Activated CD4-positive, alpha-beta T cell treated with anti-CD3 and anti-CD28 coated beads for 36 hours (primary cell): ENCODE measurements at places on chromosomes 6 and 20. TPM values are rescaled to one million over a fixed set of nuclear protein-coding genes. Genes with fewer than 3 reads are reported as not detected.

GRCh38 chr20:52348434-52348833, 156.9 kb upstream of the ZFP64 start:
- no peak overlapping the region for H3K27ac ChIP-seq
- peaks cover 8% of the 10 kb centered on the region for H3K4me1 ChIP-seq
- H3K4me3 ChIP-seq: no peak overlapping the region
- no peak for DNase-seq
- H3K36me3 ChIP-seq: no peaks in the 10 kb centered on the region

- H3K27ac ChIP-seq: no peak overlapping the region
- peaks cover 29% of the 10 kb centered on the region for H3K4me1 ChIP-seq
- DNase-seq: no peak
- no peaks in the 10 kb centered on the region for H3K27me3 ChIP-seq
- peaks cover 12% of the 10 kb centered on the region for H3K36me3 ChIP-seq
Measured at GRCh38 chr6:16633961-16634360, 127.3 kb downstream of the ATXN1 start.

- H3K4me1 ChIP-seq: peaks cover 8% of the 10 kb centered on the region
- no peak overlapping the region for H3K4me3 ChIP-seq
- no peak overlapping the region for H3K27ac ChIP-seq
Measured at GRCh38 chr6:157542414-157543160, 161.6 kb downstream of the ZDHHC14 start.

The PRND gene
- not detected for total RNA-seq

The STX11 gene
- total RNA-seq: 20.9 TPM

The AGPAT4 gene
- total RNA-seq: 4.7 TPM
